Hematopoietic multipotent progenitor cell (in vitro differentiated cells): ENCODE measurements at places on chromosomes 6 and 20. TPM values are rescaled to one million over a fixed set of nuclear protein-coding genes. Genes with fewer than 3 reads are reported as not detected.

Gene MEP1A
- total RNA-seq = not detected

Gene HDGFL1
- not detected for total RNA-seq

Gene ADGRB3
- total RNA-seq = under 0.01 TPM

Gene SIRPD
- total RNA-seq = 0.27 TPM

Gene LTV1
- total RNA-seq = 4.6 TPM

Gene CCM2L
- not detected for total RNA-seq

Gene ABHD12
- total RNA-seq = 20.2 TPM

DNA sequence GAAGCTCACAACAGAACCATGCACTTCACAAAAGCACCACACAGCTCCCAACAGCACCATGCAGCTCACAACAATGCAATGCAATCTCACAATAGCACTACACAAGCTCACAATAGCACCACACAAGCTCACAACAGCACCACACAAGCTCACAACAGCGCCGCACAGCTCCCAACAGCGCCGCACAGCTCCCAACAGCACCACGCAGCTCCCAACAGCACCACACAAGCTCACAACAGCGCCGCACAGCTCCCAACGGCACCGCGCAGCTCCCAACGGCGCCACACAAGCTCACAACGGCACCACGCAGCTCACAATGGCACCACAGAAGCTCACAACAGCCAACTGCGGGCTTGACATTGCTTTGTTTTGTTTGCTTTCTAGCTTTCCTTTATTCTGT lies 198.1 kb downstream of the DLL1 start:
- no peak for DNase-seq

- no peak for DNase-seq
Measured at GRCh38 chr6:77361018-77361417, 102.3 kb downstream of the HTR1B start.

DNA sequence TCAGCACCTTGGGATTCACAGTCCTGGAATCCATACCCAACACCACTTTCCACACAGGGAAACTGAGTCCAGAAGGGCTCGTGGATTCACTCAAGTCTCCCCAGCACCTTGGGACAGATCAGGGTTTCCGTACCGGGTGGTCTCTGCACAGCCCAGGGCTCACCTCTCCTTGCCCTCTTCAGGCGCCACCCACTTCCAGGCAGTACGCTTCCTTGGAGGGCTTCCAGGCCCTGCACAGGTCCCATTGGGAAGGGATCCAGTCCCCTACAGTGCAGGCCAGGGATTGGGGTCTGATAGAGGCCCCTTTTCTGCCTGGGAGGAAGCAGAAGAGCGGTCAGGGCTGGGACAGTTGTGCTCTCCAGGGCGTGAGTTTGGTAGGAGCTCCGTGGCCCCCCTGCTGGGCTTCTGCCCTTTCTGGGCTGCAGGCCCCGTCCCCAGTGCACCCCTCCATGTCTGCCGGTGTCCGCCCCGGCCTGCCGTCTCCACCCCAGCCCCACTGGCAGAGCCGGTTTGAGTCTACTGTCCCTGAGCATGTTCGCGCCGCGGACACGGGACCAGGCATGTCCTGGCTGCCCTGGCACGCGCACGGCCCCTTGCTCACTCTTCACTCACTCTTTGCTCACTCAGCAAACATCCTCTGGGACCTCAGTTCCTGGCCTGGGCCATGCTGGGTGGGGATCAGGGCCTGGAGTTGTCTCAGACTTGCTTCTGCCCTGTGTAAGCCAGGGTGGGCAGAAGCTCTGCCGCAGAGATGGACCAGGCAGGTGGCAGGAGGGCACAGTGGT lies 12.6 kb downstream of the SRC start:
- DNase-seq = no peak

DNA sequence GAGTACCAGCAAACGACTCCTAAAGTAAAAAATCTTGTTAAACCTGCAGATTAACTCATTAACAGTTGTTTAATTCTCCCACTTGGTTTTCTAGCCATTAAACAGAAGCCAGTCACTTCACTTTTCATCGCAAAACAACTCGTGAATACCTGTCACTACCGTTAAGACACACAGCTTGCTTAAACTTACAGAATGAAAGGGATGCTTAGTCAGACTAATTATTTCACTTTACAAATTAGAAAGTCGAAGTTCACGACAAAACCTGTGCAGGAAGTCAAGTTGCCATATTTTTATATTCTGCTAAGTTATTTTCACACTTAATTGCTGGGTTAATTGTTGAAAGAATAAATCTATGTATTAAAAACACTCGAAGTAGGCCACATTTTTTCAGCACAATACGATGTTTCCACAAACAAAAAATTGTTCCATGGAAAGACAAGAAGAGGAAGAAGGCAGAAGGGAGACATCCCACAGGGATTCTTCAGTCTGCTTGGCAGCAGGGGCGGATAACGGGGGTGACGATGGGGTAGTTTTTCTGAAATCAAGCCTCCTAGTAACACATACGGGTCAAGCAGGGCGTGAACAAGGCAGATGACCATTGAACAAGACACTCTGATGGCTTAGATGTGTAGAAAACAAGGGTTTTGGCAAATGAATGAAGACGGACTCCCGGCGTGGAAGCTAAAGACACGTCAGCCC lies 933 bp downstream of the SSR1 start:
- DNase-seq = no peak

GRCh38 chr6:7723554-7723953 lies 2.3 kb upstream of the BMP6 start:
- DNase-seq = no peak

DNA sequence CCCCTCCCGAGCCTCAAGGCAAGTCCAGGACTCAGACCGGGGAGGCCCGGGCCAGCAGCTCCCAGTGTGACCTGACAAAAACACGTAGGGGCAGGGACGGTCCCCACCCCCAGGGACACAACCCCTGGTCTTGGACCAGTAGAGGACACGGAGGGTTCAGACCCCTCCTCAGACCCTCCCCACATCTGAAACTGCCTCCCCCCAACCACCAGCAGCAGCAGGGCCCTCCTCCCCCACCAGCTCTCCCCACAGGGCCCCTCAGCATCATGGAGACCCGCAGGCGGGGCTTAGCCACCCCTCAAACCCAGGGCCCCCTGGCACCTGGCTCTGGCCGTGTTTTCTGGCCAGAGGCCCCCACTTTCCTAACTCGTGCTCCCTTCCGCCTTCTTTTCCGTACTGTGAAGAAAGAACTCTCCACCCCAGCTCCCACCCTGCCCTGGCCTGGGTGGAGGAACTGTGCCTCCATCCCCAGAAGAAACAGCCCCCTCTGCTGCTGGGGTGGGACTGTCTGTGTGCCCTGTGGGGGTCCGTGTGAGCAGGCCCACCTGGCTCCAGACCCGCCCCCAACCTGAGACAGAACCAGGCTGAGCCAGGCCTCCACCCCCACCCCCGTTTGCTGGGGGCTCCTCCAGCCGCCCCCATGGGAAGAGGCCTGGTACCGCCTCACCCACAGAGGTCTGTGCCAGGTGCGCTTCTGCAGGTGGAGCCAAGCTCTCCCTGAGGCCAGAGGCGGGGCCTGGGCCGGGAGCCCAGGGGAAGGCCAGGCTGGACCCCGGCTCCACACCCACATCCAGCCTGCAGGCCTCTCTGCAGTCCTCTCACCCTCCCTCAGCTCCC lies 39.0 kb upstream of the MDFI start:
- DNase-seq = no peak

DNA sequence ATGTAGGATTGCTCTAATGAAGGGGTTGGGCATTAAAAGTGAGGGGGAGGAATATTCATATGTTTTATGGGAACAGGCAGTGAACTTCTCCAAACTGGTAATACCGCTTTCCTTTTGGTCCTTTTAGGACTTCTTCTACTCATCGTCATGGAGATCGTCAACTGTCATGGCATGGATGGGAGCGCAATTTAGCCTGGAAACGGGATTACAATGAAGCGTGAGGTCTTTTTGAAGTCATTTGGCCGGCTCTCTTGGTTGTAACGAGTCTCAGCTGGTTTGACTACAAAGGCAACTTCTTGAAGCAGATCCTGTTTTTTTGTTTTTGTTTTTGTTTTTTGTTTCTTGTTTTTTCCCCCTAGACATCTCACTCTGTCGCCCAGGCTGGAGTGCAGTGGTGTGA lies 1.4 kb upstream of the HLA-E start:
- no peak for DNase-seq

DNA sequence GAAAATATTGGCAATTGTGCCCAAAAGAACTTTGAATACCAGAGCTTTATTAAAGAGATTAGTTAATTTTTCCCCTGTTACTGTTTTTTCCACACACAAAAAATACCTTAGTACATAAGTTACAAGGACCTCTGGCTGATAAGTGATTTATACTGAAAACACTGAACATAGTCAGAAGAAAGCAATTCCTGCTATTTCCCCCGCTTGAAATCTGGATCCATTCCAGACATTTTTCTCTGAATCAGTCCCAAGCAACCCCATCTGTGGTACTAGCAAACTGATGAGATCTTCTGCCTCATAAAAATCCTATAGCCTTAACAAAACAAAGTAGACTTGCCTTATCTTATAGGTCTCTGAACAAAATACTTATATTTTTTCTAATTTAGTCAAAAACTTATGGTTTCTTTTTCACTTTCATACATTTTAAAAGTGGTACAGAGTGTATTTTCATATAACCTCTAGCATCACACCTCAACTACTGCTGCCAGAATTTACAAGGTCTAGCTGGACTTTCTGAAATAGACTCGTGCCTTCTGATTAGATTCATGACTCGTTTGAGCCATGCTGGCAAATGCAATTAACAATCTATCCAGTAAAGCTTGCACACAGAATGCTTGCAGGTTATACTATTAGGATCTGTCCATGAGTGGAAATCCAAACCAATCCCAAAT lies 111.9 kb downstream of the TBX18 start:
- no peak for DNase-seq

GRCh38 chr20:1935696-1936366 lies 40.6 kb downstream of the SIRPA start:
- DNase-seq = no peak

GRCh38 chr6:39707962-39708683 lies 17.1 kb downstream of the KIF6 start:
- DNase-seq = no peak

- no peak for DNase-seq
Measured at GRCh38 chr6:114092943-114093342, 122.0 kb upstream of the HDAC2 start.

DNA sequence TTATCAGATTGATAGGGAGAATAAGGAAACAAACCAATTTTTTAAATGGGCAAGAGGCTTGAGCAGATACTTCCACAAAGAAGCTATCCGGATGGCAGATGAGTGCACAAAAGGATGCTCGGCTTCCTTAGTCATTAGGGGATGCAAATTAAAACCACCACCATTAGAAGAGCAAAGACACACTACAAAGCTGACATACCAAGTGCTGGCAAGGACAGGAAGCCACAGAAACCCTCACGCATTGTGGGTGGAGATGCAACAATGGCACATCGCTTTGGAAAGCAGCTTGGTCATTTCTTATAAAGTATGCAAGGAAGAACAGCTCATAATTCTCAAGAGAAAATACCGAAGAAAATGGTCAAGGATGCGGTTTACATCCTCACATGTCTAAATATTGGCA lies 19.8 kb downstream of the BFSP1 start:
- DNase-seq = no peak

- no peak for DNase-seq
Measured at GRCh38 chr6:170271771-170272314, 19.0 kb downstream of the DLL1 start.

- DNase-seq = no peak
Measured at GRCh38 chr6:2140438-2141128, 104.8 kb downstream of the GMDS start.

DNA sequence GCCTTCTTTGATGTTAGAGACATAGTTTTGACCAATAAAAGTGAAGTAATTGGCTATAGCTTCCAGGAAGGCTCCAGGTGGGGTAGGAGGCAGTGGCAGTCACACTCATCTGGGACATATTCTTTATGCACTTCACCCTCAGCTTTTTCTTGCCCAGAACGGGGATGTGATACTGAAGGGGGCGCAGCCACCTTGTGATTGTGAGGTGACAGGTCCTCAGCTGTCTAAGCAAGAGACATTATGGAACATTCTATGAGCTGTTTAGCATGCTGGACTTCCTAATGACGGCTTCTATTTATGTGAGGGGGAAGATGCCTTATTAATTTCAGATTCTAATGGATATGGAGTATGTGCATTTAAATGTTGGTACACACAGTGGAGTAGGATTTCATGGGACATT lies 151.3 kb upstream of the ZFP64 start:
- no peak for DNase-seq

GRCh38 chr6:65157025-65157424 lies 550.0 kb downstream of the EYS start:
- no peak for DNase-seq

DNA sequence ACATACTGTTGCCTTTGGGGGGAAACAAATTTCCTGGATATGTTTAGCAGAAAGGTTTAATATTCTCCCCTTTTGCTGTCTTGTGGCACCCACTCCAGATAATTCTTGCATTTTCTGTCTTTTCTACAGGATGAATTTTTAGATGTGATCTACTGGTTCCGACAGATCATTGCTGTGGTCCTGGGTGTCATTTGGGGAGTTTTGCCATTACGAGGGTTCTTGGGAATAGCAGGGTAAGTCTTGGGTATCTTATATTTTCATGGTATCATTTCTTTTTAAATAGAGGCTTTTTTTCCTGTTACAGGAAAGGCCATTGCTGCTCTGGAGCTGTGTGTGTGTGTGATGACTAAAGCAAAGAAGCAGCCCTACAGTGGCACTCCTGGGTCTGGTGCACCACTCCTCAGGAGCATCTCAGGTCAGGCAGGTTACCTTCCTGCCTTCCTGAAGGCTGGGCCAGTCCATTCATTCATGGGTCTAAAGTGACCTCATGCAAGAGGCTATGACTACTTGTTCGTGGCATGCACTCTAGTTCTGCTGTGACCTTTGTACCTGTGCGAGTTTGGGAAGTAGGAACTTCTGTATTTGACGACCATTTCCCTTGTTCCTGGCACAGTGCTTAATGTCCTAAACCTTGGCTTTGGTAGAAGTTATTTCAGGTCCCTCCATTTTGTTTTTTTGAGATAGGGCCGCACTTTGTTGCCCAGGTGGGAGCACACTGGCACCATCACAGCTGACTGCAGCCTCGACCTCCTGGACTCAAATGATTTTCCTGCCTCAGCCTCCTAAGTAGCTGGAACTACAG lies 2.2 kb downstream of the RAB5IF start:
- DNase-seq = no peak

- DNase-seq = no peak
Measured at GRCh38 chr6:56204134-56204533, 43.2 kb downstream of the COL21A1 start.
